ENCODE measurements at places on chromosomes 16 and 17.

DNA sequence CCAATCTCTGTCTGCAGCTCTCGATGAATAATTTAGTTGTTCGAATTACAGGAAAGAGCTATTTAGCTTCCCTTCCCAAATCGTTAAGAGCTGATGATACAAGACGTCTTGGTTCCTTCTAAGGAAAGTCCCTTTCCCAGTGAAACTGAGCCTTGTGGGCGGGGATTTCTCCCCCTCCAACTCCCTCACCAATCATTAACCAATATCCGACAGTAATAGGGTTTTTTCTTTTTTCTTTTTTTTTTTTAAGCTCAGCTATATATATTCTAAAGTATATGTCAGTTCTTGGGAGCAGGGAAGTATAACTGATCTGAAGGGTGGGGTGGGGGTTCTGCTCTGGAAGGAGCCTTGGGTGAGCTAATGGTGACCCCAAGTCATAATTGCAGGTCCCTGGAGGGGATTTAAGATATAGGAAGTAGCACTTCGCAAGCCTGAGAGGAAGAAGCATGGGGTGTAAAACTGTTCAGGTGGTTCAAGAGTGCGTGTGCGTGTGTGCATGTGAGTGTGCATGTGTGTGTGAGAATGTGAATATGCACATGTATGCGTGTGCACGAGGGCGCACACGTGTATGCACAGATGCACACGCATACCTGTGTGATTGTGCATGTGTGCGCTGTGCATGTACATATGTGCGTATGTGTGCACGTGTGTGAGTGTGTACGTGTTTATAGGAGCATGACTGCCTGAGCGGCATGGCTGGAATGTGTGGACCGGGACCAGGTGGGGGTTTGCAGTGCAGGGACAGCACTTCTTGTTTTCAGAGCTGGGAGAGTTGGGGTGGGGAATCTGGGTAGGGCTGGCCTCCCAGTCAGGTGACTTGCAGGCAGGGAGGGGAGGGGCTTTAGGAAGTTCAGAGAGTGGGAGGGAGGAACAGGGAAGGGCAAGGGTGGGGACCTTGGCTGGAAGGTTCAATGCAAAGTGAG, 42.7 kb downstream of the SOCS3 start:
- peak; percentile 33 for DNase-seq

- no peak for DNase-seq
Measured at GRCh38 chr16:86245351-86245750, 265.0 kb upstream of the FOXF1 start.

DNA sequence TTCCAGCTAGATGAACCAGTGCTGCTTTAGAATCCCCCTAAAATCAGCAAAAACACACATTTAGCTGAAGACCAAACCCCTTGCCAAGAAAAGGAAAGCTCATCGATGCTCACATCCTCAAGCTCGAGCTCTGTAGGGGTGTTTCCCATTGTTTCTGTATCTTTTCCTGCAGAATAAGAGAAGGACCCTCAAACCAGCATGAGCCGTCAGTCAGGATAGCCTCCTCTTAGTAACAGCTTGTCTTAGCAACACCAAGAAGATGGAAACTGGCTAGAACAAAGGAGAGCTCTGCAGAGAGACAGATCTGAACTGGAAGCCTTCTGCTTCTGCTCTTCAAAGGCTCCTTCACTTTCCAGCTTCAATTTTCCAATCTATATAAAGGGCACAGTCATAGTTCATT, 32.0 kb downstream of the VAT1L start:
- DNase-seq = no peak

DNA sequence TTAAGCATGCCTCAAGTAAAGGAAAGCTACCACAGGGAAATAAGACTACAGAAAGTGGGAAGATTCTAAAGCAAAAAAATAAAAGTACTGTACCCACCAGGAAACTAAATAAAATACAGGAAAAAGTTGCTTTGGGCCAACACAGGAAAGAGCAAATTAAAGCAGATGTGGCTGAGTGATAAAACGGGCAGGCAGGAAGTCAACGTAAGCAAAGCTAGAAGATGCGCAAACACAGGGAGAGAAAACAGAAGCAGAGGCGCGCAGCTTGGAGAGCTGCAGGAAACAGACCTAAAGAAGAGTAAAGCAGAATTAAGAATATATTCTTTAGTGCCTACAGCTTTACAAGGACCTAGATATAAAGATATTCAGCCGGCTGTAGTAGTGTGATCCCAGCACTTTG, 21.7 kb downstream of the USP36 start:
- DNase-seq = peak; percentile 86

GRCh38 chr16:88886420-88886844, 20.0 kb upstream of the PABPN1L start:
- no peak for DNase-seq

- peak; percentile 81 for DNase-seq
Measured at GRCh38 chr16:87407511-87408112, 15.5 kb downstream of the MAP1LC3B start.

GRCh38 chr17:32265192-32265923, at the start of gene RHBDL3:
TSS of gene RHBDL3 (plus strand) at chr17:32265832. CDS start at chr17:32266190, 358 bp downstream.
- DNase-seq = no peak

GRCh38 chr17:48460052-48460451, 30.0 kb upstream of the SKAP1 start:
- DNase-seq = no peak

DNA sequence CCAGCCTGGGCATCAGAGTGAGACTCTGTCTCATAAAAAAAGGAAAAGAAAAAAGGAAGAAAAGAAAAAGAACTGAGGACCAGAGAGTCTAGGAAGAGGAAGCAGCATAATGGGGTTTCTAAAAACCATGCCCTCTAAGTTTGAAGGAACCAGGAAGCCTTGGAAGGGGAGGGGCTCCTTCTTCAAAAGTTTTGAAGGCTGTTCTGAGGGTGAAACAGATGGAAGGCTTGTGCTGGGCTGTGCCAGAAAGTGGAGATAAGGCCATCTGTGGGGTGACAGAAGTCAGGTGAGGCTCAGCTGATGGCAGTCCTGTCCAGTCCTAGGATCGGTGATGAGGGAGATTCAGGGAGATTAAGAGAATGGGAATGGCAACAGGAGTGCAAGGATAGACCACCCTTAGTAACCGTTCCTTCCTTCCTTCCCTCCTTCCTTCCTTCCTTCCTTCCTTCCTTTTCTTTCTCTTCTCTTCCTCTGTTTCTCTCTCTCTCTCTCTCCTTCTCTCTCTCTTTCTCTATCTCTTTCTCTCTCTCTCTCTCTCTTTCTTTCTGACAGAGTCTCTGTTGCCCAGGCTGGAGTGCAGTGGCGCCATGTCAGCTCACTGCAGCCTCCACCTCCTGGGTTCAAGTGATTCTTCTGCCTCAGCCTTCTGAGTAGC, 182.6 kb downstream of the NTN1 start:
- peak; percentile 31 for DNase-seq

- no peak for DNase-seq
Measured at GRCh38 chr16:85639529-85640253, 26.6 kb downstream of the GSE1 start.

DNA sequence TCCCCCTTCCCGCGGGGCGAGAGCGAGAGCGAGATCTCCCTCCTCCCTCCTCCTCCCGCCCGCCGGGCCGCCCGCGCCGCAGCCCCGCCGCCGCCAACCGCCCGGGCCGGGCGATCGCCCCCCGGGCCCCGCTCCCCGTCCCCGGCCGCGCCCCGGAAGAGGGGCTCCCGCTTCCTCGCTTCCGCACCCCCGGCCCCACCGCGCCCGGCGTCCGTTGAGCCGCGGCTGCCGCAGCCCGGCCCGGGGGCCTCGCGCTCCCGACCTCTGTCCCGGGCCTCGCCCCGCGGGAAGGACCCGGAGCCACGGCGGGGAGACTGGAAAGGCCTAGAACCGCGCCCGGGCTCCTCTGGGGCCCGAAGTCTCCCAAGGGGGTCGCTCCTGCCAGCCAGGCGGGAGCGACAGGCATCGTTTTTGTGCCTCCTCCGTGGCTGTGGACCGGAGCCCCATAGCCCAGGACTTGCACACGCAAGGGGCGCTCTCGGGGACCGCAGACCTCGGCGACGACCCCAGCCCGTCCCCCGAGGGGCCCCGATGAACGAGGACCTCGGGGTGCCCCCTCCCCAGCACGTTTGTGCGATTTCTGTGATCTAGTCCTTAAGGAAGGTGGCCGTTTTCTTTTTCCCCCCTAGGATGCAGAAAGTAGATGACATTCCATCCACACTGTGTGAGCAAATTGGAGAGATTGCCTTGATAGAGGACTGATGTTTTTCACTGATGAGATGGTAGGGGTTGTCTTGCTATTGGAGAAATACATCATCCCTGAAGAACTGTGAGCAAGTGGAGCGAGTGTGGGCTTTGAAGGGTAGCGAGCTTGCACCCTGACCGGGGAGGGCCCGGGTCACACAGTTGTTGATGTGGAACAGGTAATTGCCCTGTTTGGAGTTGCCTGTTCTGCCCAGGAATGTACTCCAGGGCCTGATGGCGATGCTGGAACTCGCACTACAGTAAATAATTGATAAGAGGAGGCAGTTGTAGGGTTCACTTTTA, 611 bp downstream of the BANP start:
- DNase-seq = no peak
